ENCODE measurements at places on chromosomes 6 and 20.

- no peak for DNase-seq
Observed at GRCh38 chr6:46221222-46221793, 50.5 kb upstream of the ENPP5 start.

- DNase-seq: no peak
Observed at GRCh38 chr6:36780442-36781177, 58.6 kb downstream of the CPNE5 start.

DNA sequence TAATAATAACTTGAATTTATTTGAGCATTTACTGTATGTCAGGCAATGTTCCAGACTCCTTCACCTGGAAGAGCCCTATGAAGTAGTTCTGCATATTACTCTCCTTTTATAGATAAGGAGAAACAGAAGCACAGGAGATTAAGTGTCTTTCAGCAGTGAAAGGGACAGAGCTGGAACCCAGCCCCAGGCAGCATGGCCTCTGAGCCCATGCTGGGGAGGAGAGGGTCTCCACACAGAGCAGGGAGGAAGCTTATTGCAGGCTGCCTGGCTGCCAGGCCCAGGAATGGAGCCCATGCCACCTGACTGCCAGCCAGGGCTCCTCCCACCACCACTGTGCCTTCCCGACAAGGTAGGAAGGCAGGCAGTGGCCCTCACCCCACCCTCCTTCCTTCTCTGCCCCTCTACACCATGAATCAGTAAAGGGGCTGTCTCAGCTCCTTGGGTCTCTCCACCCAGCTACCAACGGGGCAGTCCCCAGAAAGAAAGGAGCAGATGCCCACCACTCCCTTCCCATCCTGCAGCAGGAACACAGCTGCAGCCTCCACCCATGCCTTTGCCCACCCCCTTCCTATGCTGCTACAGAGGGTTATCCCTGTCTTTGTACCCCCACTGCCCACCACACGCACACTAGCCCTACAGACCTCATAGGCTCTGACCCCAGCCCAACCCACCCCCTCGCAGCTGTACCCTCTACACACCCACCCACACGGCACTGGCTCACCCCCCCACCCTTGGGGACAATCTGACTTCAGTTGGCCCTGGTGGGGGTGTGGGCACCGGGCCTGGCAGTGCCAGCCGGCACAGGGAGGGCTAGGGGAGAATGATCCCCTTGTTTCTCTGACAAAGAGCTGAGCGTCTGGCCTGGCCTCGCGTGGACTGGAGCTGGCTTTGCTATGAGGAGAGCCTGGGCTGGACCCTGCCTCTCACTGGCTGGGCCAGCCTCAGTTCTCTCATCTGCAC lies 41.8 kb downstream of the TFEB start:
- no peak for DNase-seq

GRCh38 chr20:54167909-54168872 lies 5.6 kb downstream of the CYP24A1 start:
- DNase-seq: no peak

- no peak for DNase-seq
Observed at GRCh38 chr20:2133318-2134183, 31.9 kb downstream of the STK35 start.
